Activated naive CD4-positive, alpha-beta T cell (primary cell): ENCODE measurements at places on chromosomes 2 and 18.

- DNase-seq, result no peak
Observed at GRCh38 chr2:74051504-74051903, 66.8 kb downstream of the TET3 start.

DNA sequence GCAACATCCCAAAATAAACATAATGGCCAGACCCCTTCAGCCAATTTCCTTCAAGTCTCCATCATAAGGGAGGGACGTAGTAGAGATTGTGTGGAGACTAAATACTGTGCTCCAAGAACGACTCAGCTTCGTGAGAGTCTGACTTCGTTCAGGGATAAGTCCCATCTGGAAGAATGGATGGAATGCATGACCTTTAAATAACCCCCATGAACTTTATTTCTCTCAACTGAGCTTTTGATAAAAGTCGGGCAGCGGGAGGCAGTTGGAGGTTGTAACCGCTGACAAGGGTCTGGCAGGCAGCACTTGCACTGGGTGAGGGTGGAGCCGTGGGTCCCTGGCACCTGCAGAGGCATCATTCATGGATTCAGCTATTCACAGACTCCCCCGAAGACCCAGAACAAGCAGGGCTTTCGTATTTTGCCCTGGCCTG is 115.9 kb downstream of the ZFP36L2 start:
- no peak for DNase-seq

- no peak for DNase-seq
Observed at GRCh38 chr2:238802957-238803356, 44.9 kb upstream of the TWIST2 start.

GRCh38 chr2:42804891-42805290 is 12.5 kb upstream of the HAAO start:
- DNase-seq, result no peak

GRCh38 chr18:56910967-56911366 is 235.9 kb upstream of the BOD1L2 start:
- no peak for DNase-seq

DNA sequence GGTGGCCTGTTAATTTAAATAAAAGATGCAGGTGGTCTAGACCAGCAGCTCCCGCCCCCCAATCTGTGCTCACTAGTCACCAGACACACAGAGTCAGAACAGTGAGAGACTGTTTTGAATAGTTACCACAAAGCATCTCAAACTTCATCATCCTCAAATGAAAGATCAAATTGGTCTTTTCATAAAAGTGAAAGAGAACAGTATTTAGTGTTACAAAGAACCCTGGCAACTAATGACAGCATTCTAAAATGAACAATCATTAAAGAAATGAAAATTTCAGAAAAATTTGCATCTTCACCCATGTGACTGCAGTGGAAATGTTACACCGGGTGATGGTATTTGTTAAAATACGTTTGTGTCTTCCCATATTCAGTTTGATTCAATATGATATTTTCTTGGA is 65.5 kb upstream of the PMAIP1 start:
- DNase-seq, result no peak

GRCh38 chr2:224175538-224175937 is 136.5 kb upstream of the SERPINE2 start:
- DNase-seq, result no peak

DNA sequence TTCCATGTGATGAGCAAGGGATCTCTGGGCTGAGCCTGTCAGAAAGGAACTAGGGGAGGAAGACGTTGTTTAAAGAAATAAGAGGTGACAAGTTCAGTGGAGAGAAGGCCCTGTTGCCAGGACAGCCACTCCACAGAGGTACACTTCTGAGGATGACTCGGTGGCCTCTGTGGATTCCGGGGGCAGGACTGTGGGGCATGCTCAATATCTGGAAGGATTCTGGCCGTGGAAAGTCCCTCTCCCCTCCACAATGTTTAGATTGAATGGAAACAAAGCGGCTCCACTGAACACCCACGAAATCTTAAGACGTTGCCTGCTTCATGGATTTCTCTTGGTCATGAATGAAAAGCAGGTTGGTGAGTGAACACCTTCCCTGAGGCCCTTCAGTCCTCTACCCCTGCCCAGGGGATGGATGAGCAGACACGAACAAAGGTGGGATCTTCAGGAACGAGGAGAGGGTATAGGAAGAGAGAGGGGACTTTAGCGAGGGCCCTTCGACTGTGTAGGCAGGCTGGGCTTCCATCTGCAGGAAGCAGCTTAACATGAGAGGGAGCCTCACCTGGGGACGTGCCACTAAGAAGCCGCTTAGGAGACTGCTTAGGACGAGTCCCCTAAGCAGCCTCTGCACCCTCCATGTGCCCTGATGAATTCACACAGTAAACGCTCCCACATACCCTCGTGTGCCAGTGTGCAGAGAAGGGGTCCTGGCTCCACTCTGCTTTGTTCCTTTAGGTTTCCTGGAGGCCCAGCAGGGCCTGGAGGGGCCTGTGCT is 1.9 kb downstream of the NTSR2 start:
- no peak for DNase-seq

DNA sequence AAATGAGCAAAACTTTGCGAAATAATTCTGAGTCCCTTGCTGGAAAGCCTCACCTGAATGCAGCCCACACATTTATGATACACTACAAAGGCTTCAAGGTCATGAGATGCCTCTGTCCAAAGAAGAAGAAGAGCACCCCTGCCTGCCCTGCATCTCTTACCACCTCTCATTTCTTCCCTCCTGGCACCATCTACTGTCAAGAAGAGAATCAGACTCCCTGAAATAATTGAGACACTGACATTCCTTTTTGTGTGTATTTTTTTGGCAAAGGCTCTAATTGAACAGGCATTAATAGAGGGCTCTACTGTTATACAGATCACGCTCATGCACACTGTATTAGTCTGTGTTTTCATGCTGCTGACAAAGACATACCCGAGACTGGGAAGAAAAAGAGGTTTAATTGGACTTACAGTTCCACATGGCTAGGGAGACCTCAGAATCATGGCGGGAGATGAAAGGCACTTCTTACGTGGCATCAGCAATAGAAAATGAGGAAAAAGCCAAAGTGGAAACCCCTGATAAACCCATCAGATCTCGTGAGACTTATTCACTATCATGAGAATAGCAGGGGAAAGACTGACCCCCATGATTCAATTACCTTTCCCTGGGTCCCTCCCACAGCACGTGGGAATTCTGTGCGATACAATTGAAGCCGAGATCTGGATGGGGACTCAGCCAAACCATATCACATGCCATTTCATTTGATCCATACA is 176.3 kb downstream of the ALPK2 start:
- DNase-seq, result no peak

- no peak for DNase-seq
Observed at GRCh38 chr2:214310319-214310718, 100.5 kb upstream of the VWC2L start.

GRCh38 chr2:654896-655295 is 22.3 kb downstream of the TMEM18 start:
- DNase-seq, result no peak
